SJSA1 (cell line): ENCODE measurements at places on chromosomes 11 and 22. TPM values are rescaled to one million over a fixed set of nuclear protein-coding genes. Genes with fewer than 3 reads are reported as not detected.
A peak's percentile ranks its signal among the peaks of the same experiment; 100 is the strongest.

Gene TUB
- total RNA-seq: 2.3 and 3.0 TPM in 2 replicates

Gene TIMM10
- 105 and 157 TPM in 2 replicates for total RNA-seq

Gene NXPE4
- total RNA-seq: not detected in 2 replicates

Gene LYVE1
- not detected in 2 replicates for total RNA-seq

Gene CRYBB2
- 0.21 TPM in 1 of 2 replicates, not detected in the other for total RNA-seq

Gene KCNJ11
- not detected in 2 replicates for total RNA-seq

Gene C11orf86
- not detected in 2 replicates for total RNA-seq

Gene AMPD3
- 0.75 and 1.5 TPM in 2 replicates for total RNA-seq

Gene TRIM48
- not detected in 2 replicates for total RNA-seq

Gene OR11H1
- total RNA-seq: not detected in 2 replicates

Gene FOXR1
- not detected in 2 replicates for total RNA-seq

DNA sequence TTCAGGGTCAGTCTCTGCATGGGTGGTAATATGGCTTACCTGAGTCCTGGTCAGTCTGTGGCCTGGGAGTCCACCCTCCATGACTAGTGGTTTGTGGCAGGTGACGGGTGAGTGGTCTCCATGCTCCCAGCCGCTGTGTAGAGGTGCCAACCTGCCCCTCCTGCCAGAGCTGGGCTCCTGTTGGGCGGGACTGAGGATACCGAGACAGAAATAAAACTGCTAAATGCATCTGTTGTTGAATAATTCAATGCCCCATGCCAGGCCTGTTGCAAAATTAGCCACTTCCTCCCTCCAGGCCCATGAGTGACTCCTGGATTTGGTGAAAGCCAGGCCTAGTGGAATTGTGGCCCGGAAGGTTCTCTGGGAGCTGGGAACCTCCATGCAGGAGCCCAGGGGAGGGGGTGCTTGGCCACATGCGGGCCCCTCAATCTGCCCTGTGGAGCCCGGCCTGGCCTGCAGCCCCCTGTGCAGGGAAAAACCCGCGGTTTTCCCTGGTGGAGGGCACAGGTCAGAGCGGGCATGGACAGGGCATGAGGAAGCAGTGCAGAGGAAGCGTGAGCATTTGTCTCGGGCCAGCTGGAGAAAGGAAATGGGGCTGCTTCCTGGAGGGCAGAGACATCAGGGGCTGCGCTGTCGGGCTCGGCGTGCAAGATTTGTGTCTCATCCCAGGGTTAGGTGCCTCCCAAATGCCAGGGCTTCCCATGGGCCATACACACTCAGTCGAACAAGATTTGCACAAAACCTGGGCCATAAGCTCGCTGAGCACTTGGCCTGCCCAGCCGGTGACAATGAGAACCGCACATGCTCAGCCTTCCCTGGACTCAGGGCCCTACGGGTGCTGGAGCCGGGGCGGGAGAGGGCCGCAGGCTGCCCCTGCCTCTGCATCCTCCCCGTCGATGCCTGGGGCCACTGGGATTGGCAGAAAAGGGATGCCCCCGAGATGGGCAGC is 66.9 kb downstream of the KCNQ1 start:
- DNase-seq: peak; percentile 41

GRCh38 chr22:39240831-39241793 is 3.7 kb downstream of the PDGFB start:
- no peak for DNase-seq

GRCh38 chr22:24587948-24588347 is 4.9 kb downstream of the LRRC75B start:
- DNase-seq: no peak

- DNase-seq: no peak
These were observed 12.5 kb downstream of the NNMT start for GRCh38 chr11:114308689-114309089.

DNA sequence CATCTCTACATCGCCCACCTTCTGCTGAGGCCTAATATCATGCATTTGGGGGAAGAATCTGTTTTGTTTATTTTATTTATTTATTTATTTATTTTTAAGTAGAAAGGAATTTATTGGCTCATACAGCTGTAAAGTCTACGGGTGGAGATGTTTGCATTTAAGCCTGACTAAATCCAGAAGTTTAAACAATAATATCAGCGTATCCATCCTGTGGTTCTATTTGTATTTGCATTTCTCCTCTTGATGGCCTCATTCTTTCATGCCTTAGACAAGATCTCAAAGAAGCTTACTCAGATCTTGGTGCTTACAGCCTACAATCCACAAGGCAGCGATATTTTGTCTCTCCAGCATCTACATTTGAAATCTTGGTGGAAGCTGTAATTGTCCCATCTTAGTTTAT is 67.1 kb upstream of the CARD18 start:
- DNase-seq: no peak

DNA sequence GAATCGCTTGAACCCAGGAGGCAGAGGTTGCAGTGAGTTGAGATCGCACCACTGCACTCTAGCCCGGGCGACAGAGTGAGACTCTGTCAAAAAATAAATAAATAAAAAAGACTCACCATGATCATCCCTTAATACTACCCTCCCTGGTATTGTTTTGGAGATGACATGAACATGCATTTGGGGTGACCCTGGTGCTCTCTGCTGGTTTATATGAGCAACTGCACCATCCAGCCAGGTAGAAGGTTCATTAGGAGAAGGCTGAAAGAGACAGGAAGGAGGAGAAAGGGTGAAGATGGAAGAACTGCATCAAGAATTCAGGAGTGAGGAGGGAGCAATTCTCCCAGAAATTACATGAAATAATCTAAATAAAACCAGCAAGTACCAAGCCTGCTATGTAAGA is 37.8 kb downstream of the SLC5A1 start:
- peak; percentile 49 for DNase-seq

- no peak for DNase-seq
These were observed 19.0 kb upstream of the APOA1 start for GRCh38 chr11:116856423-116856822.

GRCh38 chr11:65645710-65646109 is 7.8 kb downstream of the SIPA1 start:
- DNase-seq: no peak

DNA sequence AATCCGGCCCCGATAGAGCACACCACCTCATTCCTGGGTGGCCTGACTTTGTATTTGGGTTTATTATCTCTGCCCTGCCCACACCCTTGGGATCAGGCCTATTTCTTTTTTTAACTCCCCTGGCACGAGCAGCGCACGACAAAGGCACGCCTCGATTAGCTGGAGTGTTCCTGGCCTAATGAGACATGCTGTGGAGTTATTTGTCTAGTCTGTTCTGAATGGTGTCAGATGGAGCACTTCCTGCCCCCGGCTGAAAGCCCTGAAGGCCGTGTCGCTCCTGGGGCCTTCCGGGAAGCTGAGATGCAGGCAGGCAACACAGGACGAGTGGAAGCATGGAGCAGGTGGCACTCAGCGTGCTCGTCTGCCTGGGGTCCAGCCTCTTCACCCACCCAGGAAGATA is 47.1 kb downstream of the LARGE1 start:
- peak; percentile 82 for DNase-seq

- no peak for DNase-seq
These were observed 17.7 kb upstream of the IL2RB start for GRCh38 chr22:37167176-37167980.

GRCh38 chr11:96391698-96392307 is 2.0 kb downstream of the JRKL start:
- DNase-seq: no peak

DNA sequence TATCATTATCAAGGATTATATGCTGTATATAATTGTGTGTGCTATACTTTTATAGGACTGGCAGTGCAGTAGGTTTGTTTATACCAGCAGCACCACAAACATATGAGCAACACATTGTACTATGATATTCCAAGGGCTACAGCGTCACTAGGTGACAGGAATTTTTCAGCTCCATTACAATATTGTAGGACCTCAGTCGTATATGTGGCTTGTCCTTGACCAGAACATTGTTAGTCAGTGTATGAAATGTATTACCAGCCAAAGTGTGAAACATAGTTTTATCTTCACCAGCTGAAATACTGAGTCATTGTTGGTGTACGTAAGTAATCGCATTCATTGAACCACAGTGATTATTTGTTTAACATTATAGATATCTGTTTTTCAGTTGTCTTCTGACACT is 20.4 kb downstream of the JHY start:
- no peak for DNase-seq

GRCh38 chr11:83480811-83481210 is 194.6 kb upstream of the CCDC90B start:
- DNase-seq: no peak

DNA sequence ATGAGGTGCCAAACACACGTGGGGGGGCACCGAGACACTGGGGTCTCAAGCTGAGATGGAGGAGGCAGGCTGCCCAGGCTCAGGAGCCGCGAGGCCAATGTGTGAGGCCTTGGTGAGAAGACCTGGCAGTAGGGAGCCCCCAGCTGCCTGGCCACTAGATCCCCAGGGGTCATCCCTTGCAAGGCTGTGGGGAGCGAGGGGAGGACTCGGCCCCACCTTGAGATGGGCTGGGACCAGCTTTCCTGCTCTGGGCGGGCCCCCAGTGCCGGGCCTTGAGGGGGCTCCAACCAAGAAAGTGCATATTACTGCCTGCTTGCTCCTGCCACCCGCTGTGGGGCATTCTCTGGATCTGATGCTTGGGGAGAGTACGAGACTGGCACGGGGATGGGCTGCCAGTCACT is 107.0 kb downstream of the CTTN start:
- DNase-seq: no peak

DNA sequence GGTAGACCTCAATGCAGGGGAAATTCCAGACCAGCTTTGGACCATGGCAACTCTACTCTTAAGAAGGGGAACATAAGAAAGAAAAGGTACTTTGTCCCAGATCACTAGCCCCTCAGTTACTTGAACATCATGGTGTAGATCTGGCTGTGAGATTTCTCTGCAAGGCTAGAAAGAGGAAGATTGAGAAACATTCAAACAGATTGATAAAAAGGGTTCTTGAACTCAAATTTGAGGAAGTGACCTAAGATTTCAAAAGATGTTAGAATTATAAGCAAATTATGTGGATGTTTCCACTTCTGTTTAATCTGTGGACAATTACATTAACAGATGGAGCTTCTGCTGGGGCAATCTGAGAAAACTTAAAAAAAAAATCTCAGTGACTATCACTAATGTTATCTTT is 21.8 kb upstream of the UPB1 start:
- no peak for DNase-seq

DNA sequence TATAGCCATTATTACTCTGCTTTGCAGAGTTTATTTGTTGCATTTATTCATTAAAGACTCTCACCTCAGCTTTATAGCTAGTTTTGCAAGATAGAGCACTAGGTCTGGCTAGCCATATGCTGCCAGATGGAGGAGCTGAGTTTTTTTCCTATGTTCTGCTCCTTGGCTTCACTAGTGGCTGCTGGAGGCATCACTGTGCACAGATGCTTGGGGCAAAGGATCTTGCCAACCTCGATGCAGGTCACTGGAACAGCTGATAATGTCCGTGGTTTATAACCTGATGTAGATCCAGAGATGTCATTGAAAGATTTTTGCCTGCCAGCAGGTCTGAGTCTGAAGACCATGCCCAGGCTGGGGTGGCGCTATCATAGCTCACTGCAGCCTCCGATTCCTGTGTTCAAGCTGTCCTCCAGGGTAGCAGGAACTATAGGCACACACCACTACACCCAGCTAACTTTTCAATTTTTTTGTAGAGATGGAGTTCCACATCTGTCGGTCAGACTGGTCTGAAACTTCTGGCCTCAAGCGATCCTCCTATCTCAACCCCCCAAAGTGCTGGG is 63.2 kb downstream of the PACS1 start:
- DNase-seq: no peak

- DNase-seq: peak; percentile 66
These were observed 1.6 kb downstream of the NCAM1 start for GRCh38 chr11:112962579-112963367.

GRCh38 chr11:12091956-12092558 is 18.3 kb upstream of the MICAL2 start:
- DNase-seq: no peak

- DNase-seq: no peak
These were observed 96.9 kb downstream of the MTMR3 start for GRCh38 chr22:29979777-29980321.
